ENCODE measurements at places on chromosomes 5 and 9.

DNA sequence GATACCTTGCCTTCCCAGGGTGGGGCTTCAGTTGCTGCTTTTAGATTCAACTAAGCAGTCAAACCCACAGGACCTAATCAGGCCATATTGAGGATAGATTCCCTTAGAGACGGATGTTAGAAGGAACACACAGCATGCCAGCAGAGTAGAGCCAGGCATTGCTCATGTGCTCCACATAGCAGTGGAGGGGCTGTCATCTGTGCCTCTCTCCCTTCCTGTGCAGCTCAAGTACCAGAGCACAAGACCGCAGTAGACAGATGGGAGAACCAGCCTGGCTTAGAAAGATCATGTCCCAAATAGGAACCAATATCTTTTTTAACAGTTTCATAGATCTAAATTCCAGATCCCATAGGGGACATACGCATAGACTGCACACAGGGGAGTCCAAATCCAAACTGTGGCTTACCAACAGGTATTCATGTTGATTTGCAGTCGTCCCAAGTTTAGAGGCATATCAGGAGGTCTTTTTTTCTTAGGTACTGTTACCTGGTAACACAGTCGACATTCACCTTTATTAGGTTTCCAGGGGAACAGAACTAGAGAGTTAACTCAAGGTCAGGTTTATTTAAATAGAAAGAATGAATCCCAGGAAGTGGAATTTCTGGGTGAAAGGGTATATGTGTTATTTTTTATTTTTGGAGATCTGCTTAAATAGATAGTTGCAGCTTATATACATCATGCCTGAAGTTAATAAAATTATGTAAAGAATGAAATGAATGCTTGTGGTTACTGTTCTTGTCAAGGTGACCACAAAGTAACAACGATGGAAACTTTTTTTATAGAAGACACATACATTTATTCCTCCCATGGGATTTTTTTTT is 43.5 kb upstream of the PCAT7 start:
- no peak for DNase-seq

DNA sequence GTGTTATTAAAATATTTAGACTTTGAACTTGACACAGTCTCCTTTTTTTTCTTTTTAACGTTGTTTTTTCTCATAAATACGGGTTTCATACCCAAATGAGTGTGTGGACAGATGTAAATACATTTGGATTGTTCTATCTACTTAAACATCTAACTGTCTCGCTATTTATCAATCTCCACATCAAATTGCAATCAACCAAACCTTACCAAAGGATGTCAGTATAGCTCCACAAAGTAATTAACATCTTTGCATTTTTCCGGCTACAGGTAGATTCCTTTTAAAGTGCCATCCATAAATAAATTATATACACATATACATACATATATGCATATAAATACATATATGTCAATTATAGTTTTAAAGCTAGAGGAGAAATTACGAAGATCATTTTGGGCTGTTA is 705 bp upstream of the CDH10 start:
- DNase-seq = no peak

- DNase-seq = no peak
Measured at GRCh38 chr5:61575103-61575502, 243.0 kb downstream of the ZSWIM6 start.

- DNase-seq = no peak
Measured at GRCh38 chr5:1507961-1508658, 15.7 kb downstream of the LPCAT1 start.

DNA sequence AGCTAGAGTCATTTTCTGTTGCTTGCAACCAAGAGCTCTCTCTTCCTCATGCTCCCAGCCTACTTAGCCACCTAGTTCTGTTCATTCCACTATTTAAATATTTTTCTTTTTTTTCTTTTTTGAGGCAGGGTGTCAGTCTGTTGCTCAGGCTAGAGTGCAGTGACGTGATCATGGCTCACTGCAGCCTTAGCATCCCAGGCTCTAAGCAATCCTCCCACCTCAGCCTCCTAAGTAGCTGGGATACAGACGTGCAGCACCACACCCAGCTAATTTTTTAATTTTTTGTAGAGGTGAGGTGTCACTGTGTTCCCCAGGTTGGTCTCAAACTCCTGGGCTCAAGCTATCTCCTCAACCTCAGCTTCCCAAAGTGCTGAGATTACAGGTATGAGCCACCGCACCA is 5.1 kb upstream of the F12 start:
- DNase-seq = no peak

- DNase-seq = no peak
Measured at GRCh38 chr9:125549465-125549871, 157.5 kb downstream of the MAPKAP1 start.

- DNase-seq = no peak
Measured at GRCh38 chr9:35227284-35227683, 65.5 kb downstream of the UNC13B start.

- no peak for DNase-seq
Measured at GRCh38 chr9:89483592-89484474, 14.1 kb downstream of the SEMA4D start.

GRCh38 chr9:105248691-105249090 is 4.2 kb downstream of the SLC44A1 start:
- no peak for DNase-seq

DNA sequence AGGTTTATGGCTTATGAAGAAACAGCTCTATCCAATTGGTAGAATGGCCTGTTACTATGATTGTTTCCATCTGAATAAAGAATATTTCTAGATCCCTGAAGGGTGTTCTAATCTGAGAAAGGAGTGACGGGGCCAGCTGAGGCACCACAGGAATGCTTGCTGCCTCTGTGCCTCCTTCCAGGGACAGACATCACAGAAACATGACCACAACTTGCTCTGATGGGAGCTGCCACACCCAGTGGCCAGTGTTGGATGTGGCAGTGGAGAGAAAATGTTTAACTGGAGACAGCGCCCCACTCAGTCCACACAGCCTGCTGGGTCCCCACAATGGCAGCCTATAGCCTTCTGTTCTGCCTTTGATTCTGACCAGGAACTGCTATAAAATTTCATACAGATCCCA is 38.6 kb upstream of the TESK1 start:
- DNase-seq = no peak

DNA sequence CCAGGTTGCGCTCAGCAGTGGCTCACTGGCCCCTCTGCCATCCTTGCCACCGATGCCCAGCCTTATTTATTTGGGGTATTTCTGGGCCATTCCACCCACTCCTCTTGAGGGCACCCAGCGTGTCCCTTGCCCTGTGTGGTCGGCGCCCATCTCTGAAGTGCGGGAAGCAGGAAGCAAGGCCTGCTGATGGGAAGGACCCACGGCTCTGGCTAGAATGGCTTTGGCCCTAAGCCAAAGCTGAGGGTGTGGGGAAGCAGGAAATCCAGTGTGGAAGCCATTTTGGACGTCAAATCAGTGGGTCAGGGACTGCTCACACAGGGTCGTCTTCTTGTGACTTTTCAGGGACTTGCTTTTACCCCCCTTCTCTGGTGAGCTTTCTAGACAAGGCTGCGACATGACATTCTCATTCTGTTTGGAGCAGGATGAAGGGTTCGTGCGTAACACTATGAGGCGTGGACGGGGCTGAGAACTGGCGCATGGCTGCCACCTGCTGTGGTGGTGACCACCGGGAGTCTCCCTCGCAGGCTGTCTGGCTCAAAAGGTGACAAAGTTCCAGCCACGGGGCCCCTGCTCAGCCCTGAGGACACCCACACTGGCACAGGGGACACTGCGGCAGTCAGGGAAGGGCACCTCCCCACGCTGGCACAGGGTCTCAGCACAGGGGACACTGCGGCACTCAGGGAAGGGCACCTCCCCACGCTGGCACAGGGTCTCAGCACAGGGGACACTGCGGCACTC is 50.7 kb upstream of the NKD2 start:
- DNase-seq = no peak

DNA sequence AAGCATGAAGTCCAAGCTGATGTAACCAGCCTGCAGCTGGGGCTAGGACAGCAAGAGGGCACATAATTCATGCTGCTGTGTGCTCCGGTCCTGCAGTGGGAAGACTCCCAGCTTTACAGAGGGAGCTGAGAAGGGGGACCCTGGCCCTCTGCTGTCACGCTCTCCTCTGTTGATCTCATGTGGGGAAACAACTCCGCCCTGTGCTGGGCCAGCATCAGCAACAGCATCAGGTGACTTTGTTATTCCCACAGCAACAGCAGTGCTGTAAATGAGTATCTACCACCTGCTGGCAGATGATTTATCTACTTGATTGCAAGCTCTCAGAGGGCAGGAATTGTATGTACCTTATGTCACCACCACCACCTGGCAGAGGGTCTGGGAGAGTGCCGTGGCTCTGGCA is 176.2 kb downstream of the COL23A1 start:
- no peak for DNase-seq

- no peak for DNase-seq
Measured at GRCh38 chr5:123949807-123950340, 437.9 kb downstream of the CSNK1G3 start.

DNA sequence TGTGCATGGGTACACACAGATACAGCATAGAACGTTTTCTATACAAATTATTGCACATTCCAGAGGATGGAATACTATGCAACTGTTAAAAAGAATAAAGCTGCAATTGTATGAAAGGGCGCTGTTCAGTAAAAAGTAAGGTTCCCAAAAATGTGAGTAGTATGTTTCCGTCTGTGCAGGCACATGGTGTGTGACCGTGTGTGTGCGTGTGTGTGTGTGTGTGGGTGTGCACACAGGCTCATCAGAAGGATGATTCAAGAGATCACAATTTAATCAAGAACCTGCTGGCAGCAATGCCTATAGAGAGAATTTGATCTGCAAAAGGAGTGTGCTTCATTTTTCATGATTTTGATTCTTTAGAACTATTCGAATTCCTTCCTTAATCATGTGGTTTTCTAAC is 76.3 kb downstream of the SEMA4D start:
- DNase-seq = peak; percentile 73

GRCh38 chr5:39702928-39703327 is 278.1 kb upstream of the DAB2 start:
- no peak for DNase-seq

- DNase-seq = no peak
Measured at GRCh38 chr5:72107901-72108201, 576 bp downstream of the MAP1B start.

DNA sequence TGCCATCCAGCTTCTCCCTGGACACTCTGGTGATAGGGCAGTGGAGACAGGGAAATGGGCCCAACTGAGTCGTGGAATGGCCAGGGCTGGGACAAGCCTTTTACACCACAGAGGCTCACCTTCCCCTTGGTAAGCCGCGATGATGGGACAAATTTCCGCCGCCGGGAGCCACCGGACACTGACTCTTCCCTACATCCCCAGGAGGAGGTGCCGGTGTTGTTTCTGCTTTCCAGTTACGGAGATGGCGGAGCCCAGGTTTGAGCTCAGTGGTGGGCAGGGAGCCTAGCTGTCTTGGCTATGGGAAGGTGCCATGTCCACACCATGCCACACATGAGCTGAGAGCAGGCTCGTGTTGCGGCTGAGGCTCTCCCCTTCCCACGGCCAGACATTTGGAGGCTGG is 19.9 kb upstream of the WNK2 start:
- DNase-seq = no peak
